ENCODE measurements at places on chromosomes 6 and 20.

DNA sequence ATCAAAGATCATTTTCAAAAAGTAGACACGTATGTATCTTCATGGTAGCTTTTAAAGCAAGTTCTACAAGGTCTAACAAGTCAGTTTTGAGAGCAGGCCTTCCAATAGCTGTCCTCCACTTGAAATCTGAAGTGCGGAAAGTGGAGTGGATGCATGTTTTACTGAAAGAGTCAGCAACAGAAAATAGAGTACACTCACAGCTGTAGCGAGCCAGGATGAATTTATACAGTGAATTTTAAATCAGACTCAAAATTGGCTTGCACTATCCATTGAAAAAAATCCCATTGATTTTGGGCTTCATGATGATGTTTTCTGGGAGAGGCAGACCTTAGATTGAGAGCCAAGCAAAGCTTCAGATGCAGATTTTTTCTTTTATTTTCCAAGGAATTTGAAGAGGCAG is 80.6 kb downstream of the GJA10 start:
- no peak for DNase-seq

- DNase-seq = no peak
Observed at GRCh38 chr20:47269309-47270165, 87.0 kb downstream of the ZMYND8 start.

DNA sequence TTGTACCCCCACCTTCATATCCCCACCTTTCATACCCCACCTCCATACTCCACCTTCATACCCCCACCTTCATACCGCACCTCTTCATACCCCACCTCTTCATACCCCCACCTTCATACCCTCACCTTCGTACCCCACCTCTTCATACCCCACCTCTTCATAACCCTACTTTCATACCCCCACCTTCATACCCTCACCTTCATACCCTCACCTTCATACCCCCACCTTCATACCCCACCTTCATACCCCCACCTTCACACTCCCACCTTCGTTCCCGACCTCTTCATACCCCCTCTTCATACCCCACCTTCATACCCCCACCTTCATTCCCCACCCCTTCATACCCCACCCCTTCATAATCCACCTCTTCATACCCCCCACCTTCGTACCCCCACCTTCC is 92.9 kb upstream of the NAA20 start:
- no peak for DNase-seq

GRCh38 chr6:12813321-12813720 is 96.8 kb downstream of the PHACTR1 start:
- DNase-seq = no peak

- DNase-seq = no peak
Observed at GRCh38 chr6:87807475-87807874, 105.4 kb upstream of the AKIRIN2 start.

- DNase-seq = no peak
Observed at GRCh38 chr6:109075934-109076333, 18.7 kb downstream of the SESN1 start.

Measured in SK-N-MC (cell line).